ENCODE measurements at places on chromosomes 2 and 18.

GRCh38 chr2:33859811-33860461, 260.8 kb upstream of the FAM98A start:
- no peak for DNase-seq

DNA sequence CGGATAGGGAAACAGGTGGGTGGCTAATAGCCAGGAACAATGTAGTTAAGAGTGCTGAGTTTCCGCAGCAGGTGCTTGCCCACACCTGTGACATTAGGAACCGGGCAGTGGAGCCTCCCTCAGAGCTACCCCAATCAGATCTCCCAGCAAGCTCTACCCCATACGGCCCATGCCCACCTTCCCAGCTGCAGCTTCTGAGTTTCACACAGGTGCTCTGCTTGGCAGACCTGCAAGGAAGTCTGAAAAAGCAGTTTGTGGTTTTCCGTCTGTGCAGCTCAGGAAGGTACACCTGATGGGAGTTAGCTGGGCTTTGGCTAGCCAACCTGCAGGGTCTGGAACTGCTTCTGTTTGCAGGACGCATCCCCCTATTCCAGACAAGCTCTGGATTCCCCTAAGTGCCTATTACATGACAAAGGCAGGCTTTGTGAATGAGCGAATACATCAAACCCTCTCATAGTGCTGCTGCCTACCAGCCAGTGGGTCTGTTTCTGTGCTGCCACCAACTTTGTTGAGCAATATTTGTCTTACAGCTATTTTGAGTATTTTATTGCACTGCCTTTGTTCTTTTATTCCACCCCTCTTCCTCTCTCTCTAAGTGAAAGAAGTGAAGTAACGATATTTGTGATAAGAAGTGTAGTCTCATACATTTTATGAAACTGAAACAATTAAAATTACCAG, 24.7 kb upstream of the CEP68 start:
- DNase-seq, result peak; percentile 61

DNA sequence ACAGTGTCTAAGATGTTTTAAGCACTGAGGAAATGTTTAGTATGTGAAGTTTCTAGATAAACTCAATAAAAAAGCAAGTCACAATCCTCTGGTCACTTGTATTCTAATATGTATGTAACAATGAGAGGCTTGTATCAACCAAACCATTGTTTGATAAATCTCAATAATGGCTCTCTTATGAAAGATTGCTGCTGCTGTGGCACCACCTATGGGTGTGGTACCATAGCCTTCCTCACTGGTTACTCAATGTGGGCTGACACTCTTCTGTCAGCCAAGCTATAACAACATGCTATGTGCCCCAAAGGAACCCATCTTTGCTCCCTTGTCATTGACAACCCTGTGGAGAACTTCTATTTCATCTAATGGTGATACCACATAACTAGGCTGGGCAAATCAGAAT, 12.6 kb upstream of the RAB1A start:
- DNase-seq, result no peak

DNA sequence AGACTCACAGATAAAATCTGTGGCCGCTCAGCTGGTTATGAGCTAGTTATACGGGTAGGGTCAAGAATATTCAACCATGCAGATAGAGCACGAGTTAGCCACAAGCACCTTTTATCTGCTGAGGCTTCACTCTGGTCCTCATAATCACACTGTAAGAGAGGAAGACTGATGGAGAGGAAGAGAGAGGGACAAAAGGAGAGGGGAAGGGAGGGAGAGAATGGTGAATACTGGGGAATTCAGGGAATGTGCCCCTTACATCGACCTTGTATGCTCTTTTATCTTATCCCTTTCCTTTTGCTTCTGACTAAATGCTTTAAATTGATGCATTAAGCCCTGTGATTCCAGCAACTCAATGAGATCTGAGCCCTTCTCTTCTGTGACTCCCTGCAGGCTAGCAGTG, 333.1 kb downstream of the DSEL start:
- no peak for DNase-seq

GRCh38 chr2:121776361-121776760, 20.9 kb downstream of the TSN start:
- DNase-seq, result no peak

GRCh38 chr2:29576231-29576630, 345.2 kb downstream of the ALK start:
- no peak for DNase-seq

DNA sequence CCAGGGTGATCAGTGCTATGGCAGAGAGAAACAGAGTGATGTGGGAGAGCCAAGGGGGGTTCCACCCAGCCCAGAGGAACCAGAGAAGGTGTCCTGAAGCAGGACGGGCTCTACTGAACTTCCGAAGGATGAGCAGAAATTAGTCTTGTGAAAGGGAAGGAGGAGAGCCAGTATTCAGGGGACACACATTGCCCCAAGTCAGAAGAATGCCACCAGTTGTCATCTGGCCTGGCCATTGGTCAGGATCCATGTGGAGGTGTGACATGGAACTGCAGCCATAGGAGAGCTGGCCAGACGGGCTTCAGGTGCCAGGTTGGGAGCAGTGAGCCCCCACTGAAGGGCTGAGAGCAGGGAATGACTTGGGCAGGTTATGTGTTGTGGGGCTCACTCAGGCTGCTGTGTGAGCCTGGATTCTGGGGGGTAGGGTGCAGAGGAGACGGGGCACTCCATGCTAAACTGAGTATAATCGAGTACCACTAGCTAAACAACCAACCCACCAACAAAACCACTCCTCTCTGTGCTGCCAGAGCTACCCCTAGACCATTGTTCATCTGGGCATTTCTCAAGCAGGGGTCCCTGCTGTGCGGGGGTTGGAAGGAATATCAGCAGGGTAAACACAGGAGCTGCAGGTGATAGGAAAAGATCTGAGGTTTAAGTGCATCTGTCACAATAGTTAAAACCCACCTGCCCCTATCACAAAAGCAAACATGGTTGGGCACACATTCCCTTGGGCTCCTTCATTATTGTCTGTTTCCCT, 25.3 kb downstream of the MARCO start:
- DNase-seq, result no peak

GRCh38 chr2:168816369-168816768, 13.9 kb downstream of the NOSTRIN start:
- DNase-seq, result no peak

- no peak for DNase-seq
Observed at GRCh38 chr2:32838418-32838817, 108.3 kb upstream of the LTBP1 start.

- no peak for DNase-seq
Observed at GRCh38 chr2:215946586-215946985, 66.8 kb downstream of the MREG start.

DNA sequence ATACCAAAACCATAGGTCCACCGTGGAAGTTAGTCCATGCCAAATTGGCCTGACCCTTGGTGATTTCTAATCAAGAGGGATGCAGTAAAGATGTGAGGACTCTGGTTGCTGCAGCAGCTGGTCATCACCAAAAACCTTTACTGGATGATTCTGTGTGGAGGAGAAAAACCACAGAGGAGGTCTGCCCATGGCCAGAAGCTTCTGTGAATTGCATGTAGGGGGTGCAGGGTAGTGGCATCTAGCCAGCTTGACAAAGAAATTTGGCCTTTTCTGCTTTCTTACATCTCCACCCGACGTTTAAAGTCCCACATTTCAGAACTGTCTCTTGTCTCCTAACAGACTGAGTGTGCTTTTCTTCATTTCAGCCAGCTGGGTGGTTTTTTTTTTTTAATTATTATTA, 180.0 kb downstream of the TPGS2 start:
- no peak for DNase-seq

DNA sequence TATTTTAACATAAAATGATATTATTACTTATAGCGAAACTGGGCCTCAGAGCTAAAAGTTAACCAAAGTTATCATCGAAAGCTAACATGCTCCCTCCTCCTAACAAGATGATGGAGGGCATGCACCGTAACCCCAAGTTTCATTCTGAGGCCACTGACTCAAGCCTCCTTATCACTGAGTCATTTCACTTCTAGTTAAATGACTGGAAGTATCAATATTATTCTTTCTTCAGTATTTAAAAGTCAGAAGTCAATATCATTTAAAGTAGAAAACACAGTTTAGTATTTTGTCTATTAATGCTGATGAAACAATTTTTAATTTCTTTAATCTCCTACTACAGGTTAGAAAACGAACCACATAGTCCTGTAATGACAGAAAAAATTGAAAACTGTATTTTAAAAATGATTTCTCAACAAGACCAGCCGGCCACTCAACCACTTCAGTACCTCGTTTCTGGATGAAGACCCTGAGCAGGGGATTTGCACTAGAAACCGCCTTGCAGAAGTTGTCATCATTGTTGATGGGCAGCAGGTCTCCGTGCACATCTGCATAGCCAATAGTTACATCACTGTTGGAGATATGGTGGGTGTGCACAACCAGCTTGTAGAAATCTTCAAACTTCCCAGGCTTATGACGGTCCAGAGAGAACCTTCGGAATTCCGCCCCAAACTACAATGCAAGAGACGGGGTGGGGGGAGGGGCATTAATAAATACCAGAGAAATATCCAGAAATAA, 44.9 kb downstream of the PARD6G start:
- DNase-seq, result no peak

GRCh38 chr2:64338910-64339500, 115.0 kb upstream of the LGALSL start:
- no peak for DNase-seq

GRCh38 chr18:60965856-60966255, 367.4 kb upstream of the CDH20 start:
- DNase-seq, result no peak

GRCh38 chr2:212766921-212767320, 228.3 kb upstream of the ERBB4 start:
- DNase-seq, result peak; percentile 89

DNA sequence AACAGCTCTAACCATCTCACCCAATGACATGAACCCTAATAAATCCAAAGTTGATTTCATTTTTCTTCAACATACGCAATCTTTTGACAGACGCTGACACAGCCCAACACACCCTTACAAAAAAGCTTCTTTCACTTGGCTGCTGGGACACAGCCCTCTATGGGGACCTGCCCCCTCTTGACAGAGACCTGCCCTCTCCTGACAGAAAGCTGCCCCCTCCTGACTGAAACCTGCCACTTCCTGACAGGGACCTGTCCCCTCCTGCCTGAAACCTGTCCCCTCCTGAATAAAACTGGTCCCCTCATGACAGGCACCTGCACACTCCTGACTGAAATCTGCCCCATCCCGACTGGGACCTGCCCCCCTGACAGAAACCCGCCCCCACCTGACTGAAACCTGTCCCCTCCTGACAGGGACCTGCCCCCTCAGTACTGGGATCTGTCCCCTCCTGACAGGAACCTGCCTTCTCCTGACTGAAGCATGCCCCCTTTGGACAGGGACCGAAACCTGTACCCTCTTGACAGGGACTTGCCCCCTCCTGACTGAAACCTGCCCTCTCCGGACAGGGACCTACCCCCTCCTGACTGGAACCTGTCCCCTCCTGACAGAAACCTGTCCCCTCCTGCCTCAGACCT, 87.9 kb downstream of the PXDN start:
- DNase-seq, result no peak

- DNase-seq, result no peak
Observed at GRCh38 chr2:231513746-231514224, 16.5 kb downstream of the NMUR1 start.

GRCh38 chr2:151063271-151063670, 198.4 kb downstream of the RBM43 start:
- peak; percentile 38 for DNase-seq

Measured in DMS153 (cell line).